ENCODE measurements at places on chromosomes 1 and 21.

DNA sequence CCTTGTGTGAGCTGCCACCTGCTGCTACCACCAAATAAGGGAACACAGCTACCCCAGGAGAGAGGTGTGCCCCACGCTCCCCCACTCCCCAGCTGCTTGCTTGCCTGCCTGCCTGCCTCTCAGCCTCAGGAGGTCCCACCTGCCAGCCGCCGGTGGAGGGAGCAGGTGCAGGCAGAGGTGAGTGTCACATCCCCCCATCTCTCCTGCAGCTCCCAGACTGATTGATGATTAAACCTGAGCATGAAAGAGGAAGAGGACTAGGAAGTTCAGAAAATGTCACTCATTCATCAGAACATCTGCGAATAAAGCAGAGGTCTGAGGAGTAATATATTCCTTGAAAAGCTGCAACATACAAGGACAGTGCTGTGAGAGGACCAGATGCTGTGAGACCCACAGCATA, 58.6 kb upstream of the HIVEP3 start:
- DNase-seq: no peak

DNA sequence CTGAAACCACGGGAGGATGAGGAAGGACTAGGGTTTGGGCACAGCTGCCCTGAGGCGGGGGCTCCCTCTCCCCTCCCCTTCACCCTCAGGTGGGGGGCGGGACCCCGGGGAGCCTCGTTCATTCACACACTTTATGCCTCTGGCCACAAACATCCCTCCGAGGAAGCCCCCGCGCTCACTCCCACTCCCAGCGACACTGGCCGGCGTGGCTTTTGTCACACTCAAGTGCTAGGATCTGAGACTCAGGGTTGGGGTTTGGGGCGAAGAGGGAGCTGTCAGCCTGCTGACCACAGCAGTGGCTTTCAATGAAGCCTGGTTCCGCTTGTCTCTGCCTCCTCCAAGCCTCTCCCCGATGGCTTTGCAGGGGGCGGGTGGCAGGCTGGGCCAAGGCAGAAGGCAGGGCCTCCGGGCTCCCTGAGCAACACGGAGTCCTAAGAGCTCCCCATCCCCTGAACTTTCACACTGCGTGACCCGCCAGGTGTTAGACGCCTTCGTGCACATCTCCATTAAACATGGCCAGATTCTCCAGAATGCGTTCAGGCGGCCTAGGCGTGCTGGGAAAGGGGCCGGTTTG, 178.1 kb downstream of the NPHP4 start:
- no peak for DNase-seq

DNA sequence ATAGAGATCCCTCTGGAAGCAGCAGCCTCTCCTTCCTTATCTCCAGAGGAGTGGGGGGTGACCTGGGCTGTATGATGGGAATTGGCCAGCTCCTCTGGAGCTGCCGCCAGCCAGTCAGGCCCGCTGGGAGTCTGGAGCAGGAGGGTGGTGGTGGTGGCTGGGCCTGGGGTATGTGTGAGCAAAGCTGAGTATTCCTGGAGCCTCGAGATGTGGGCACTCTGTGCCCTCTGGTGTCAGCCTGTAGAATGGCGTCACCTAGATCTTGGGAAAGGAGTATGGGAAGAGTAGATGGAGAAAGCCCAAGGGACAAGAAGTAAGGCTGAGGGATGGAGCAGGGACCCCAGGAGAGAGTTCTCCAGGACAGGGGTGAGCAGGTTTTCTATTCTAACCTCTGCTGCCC, 16.0 kb downstream of the VANGL2 start:
- DNase-seq: no peak

GRCh38 chr1:73674945-73675561, 522.9 kb downstream of the LRRIQ3 start:
- DNase-seq: no peak

DNA sequence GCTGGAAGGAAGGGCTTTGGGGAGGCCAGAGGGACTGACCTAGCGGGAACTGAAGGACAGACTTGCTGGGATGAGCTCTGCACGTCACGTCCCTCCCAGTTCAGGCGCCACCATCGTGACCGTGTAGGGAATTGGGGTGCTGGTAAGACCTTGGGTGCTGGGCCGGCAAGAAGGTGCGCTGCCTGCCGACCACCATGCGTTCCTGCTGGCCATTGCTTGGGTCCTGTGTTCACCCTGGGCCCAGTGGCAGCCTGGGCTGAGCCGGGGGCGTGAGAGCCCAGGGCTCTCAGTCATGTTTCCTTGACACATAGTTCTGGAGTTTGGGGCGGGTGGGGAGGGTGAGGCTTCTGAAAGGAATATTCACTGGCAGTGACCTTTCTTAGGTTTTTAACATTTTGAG, 176.0 kb downstream of the CAMTA1 start:
- no peak for DNase-seq

DNA sequence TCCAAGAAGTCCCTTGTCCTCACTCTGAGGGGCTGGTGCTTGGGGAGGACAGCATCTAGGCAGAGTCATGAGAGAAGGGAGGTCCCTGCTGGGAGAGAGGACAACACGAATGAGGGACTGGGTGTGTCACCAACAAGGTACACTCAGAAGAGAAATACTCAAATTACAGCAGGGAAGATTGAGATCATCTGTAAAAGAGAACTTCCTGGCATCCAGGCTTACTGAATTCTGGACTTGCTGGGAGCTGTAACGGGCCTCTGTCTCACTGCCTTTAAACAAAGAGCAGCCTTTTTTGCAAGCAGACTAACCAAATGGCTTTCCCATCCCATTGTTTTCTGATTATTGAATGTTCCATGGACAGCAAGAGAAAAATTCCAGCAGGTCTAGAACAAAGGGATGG, 195.7 kb upstream of the RAB4A start:
- no peak for DNase-seq

- DNase-seq: no peak
Measured at GRCh38 chr1:89790592-89790991, 30.2 kb upstream of the LRRC8D start.

DNA sequence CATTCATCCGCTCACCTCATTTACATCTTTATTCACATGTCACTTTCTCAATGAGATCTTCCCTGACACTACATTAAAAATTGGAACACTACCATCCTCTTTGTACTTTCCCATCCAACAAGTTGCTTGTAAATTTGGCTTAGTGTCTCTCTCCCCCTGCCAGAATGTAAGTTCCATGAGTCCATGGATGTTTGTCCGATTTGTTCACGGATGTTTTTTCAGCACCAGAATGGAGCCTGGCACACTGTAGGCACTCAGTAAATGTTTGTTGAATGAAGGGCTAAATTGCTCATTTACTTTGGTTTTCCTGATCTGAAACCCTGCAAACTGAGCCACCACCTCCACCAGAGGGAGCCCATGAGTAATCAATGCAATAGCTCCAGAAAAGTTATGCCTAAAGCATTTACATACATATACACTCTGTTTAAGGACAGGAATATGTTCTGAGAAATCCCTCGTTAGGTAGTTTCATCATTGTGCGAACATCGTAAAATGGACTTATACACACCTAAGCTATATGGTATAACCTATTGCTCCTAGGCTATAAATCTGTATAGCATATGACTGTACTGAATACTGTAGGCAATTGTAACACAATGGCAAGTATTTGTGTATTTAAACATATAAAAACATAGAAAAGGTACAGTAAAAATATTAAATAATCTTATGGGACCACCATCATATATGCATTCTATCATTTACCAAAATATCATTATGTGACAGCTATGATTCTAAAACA, 2.8 kb upstream of the EYA3 start:
- peak; percentile 65 for DNase-seq

DNA sequence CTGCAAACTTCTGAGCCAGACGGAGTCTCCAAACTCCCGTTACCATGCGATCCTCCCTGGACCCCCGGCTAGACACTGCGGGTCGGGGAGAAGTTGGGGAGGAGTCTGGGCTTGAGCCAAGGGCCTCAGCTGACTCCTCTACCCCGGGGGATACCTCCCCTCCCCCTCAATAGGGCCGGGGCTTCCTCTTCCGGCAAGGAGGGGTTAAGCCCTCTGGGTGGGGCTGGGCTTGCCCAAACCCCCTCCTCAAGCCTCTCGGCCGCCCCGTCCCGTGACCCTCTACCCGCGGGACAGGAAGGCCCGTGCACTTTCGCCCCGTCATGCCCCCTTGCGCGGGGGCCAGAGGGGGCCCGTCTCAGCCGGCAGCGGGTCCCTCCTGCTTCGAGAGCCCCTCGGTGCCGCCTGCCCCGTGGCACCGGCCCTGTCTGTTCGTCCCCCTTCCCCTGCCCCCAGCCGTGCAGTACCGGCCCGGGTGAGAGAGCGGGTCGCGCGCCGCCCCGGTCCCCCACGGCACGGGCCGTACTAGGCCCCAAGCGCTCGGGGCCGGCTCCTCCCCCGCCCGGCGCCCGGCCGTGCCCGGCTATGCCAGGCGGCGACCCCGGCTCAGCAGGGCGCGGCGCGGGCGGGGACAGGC, 652 bp downstream of the ARL8A start:
- DNase-seq: no peak

GRCh38 chr1:22373252-22373651, 78.4 kb upstream of the ZBTB40 start:
- DNase-seq: no peak

- no peak for DNase-seq
Measured at GRCh38 chr1:208251911-208252835, 8.0 kb upstream of the PLXNA2 start.

DNA sequence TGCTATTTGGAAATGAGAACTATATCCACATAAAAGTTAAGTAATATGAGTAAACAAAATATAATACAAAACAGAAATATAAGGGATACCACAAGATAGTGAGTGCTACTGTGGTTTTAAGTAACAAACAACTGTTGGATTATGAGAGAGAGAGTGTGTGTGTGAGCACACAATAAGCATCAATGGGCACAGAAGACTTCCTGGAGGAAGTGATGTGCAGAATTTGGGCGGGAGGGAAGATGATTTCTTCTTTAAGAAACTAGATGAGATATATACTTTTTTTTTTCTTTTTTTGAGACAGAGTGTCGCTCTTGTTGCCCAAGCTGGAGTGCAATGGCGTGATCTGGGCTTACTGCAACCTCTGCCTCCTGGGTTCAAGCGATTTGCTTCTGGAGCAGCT, 7.9 kb upstream of the IER5 start:
- no peak for DNase-seq

DNA sequence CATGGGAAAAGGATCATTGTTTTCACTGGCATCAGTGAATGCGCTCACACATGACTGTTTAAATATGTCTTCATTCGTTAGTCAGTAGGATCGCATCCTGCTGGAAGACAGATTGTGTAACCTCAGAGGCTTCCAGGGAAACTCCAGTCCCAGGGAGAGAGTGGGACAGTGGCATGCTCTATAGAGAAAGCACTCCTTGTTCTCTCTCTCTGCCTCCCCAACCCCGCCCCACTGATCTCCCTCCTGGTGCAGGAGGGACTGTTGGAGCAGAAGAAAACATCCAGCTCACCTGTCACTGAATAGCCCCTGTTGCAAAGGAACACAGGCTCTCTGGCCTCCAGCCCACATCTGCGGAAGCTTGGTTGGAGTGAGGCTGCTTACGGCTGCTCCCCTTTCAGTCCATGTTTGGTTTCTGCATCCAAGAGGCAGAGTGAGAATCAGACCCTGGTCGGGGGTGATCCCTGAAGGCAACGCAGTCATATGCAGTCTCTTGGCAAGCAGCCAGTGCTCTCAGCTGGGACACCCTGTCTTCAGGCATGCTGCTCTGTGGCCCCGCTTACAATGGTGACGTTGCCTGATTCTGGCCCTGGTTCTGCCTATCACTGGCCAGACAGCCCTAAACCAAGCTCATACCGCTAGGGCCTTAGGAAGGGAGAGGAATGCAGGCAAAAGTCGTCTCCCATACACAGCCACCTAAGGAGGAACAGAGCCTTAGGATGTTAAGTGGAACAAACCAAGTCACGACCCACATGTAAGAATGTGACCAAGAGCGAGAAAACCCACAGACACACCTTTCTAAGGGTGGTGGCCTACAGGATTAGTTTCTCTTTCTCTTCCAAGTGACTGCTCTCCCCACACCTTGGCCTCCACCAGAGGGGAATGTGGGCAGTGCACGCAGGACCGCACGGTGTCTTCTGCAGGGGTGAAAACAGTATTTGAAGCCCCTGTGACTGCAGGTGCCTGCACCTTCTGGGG, 39.7 kb downstream of the BACE2 start:
- DNase-seq: no peak

DNA sequence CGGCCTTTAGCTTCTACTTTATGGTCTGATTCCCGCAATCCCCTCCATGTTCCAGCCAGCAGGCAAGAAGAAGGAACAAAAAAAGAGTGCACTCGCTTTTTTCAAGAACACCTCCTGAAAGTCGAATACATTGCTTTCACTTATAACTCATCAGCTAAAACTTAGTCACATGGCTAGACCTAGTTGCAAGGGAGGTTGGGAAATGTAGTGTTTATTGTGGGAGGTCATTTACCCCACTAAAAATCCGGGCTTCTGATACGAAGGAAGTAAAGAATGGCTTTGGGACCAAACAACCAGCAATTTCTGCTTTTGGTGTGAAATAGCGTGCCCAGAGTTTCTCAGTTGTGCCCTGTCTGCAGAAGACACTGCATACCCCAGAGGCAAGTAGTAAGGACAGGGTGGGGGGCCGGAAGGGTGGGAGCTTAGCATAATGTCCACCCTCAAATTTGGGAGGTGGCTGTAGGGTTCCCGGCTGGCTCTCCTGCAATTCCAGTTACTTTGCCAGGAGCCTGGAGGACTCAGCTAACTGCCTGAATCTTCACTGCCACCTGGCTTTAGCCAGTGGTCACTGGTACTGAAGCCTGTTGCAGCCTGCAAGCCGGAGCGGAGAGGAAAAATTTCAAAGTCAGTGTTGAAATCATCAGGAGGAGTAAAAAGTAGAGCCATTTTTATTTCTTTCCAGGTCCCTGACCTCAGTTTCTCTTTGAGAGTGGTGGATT, 57.7 kb upstream of the F3 start:
- DNase-seq: no peak

DNA sequence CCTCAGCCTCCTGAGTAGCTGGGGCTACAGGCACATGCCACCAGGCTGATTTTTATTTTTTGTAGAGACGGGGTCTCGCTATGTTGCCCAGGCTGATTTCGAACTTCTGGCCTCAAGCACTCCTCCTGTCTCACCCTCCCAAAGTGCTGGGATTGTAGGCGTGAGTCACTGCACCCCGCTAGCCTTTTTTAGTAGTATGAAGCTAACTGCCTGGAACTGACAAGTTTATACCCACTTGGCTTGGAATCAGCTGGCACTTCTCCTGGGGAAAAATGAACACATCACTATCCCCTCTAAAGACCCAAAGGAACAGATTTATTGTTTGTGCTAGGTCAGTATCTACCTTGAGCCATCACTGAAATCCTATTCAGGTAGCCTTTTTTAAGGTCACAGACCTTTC, 19.0 kb downstream of the TMEM63A start:
- no peak for DNase-seq

Measured in activated CD8-positive, alpha-beta memory T cell treated with anti-CD3 and anti-CD28 coated beads for 48 hours (primary cell).